ENCODE measurements at places on chromosomes 6 and 20.

- DNase-seq, result no peak
These were observed 38.3 kb downstream of the ARHGAP18 start for GRCh38 chr6:129671442-129672340.

GRCh38 chr20:8718279-8718678 is 350.6 kb upstream of the PLCB4 start:
- no peak for DNase-seq

DNA sequence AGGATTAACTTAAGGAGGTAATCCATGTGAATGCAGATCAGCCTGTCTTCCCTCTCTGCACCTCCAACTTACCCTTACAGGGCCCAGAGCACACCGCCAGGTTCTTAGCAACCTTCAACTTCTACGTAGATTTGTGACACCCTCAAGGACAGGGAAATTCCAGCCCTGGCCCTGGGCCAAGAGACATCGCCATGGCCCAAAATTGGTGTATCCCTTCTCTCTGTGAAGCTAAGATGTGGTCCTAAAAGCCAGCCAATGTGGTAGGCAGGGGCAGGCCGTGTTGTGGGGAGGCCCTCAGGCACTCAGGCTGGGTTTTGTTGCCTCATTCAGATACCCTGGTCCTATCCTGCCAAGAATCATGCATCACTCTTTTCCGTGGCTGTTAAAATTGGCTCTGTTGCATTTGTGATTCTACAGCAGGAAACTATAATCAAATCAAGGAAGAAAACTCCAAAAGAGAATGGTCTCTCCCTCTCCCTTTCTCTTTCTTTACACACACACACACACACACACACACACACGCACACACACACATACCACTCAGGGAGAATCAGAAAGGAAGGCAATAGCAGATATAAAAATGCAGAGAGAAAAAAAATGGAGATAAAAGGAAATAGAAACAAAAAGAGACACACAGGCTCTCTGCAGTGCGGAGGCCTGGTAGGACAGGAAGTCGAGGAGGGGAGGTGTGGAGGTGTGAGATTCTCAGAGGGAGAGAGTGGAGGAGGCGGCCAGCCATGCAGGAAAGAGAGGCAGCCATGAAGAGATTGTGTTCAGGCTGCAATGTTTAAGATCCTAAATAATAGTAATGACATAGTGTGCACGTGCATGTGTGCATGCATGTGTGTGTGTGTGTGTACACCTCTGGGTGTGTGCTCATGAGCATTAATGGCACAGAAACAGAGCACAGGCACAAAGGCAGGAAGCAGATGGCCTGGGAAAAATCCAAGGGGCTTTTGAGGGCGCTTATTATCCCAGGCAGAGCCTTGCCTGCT is 201.8 kb upstream of the LRFN2 start:
- DNase-seq, result no peak

GRCh38 chr6:20432692-20433091 is 31.0 kb downstream of the E2F3 start:
- DNase-seq, result no peak

DNA sequence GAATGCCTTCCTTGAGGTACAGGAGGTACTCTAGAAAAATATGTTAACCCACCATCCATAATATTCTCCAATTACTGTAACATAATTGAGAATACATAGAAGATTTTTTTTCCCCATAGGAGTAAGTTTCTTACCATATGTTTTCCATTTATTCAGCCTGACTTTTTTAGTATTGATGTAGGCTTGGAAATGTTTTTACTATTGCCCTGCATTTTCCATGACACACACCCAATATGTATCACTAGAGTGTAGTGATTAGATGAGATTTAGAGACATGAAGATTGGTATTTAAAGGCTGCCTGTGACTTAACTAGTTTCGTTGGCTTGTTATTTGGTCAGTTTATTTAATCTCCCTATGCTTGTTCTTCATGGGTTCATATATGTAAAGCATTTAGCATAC is 39.5 kb downstream of the KCNQ5 start:
- no peak for DNase-seq

DNA sequence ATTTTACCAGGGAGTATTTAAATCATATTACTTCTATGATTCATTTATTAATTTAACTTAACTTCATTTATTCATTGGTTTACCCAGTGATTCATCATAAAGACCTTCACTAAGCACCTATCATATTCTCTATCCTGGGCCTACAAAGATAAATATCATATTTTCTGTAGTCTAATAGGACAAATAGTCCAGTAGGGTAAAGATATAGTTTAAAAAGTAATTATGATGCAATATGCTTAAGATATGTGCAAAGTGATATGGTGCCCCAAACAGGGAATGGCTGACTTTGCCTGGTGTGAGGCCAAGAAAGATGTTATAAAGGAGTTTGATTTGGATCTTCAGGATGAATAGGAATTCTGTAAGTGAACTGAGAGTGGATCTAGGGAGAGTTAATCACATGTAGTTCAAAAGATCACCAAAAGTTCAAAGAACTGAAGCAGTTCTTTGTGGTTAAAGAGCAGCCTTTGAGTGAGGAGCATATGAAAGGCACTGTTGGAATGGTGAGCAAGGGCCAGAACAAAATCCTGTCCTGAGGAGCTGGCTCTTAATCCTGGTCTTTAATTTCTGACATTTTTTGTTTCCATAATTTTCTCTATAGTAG is 45.5 kb downstream of the MLIP start:
- no peak for DNase-seq

DNA sequence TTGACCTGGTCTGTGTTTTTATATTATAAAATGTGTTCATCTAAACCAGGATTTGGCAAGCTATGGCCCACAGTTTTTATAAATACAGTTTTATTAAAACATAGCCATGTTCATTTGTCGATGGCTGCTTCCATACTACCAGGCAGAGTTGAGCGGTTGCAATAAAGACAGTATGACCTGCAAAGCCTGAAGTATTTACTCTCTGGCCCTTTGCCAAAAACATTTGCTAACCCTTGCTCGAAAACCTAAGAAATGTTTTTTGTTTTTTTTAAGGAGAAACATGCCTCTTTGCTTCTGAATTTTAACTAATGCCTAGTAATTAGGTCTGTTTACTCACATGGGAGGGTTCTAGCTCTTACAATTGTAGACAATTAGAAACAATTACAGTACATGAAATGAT is 67.4 kb upstream of the SMIM28 start:
- no peak for DNase-seq

- no peak for DNase-seq
These were observed 116.1 kb downstream of the BACH2 start for GRCh38 chr6:90180526-90180925.

- DNase-seq, result no peak
These were observed at the start of the genes DUSP15 and TTLL9 for GRCh38 chr20:31869942-31870725. DUSP15 (minus strand) TSS chr20:31870527; CDS start chr20:31870337, 190 bp downstream. TTLL9 (plus strand) TSS chr20:31870634; CDS start chr20:31871127, 493 bp downstream.

GRCh38 chr6:1242446-1242845 is 69.5 kb upstream of the FOXQ1 start:
- DNase-seq, result no peak

- no peak for DNase-seq
These were observed 160.4 kb downstream of the PACRG start for GRCh38 chr6:162887981-162888689.

DNA sequence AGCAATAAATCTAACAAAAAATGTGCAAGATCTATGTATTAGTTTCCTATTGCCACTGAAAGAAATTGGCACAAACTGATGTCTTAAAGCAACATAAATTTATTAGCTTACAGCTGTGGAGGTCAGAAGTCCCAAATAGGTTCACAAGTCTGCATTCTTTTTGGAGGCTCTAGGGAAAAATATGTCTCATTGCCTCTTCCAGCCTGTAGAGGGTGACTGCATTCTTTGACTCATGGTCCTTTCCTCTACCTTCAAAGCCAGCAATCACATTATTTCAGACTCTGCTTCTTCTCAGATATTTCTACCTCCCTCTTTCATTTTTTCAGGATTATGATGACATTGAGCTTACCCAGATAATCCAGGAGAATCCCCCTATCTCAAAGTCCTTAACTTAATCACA is 1531.1 kb downstream of the KHDRBS2 start:
- no peak for DNase-seq

GRCh38 chr6:36749829-36750489 is 52.3 kb downstream of the RAB44 start:
- no peak for DNase-seq

DNA sequence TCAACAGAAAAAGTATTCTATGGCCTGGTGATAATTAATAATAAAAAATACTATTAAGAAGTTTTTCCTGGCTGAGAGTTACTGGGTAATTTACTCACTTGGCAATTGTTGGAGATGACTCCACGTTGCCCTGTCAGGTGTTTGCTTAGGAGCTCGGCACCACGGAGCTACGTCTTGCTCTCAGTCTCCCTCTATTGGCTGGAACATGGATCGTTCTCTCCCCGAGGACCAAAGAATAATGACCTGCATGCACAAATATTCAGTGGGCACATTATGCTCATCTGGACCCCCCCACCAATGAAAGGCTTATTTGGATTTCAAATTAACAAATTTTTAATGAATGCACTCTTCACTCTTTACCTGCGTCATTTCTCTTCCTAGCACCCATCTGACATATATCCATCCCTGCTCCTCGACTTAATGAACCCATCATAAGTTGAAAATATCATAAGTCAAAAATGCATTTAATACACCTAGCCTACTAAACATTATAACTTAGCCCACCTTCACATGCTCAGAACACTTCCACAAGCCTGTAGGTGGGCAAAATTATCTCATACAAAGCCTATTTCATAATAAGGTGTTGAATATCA is 71.0 kb upstream of the CD83 start:
- no peak for DNase-seq

GRCh38 chr6:44508646-44509045 is 121.1 kb downstream of the CDC5L start:
- DNase-seq, result no peak

GRCh38 chr20:48326868-48327267 is 500.9 kb downstream of the PREX1 start:
- DNase-seq, result no peak

DNA sequence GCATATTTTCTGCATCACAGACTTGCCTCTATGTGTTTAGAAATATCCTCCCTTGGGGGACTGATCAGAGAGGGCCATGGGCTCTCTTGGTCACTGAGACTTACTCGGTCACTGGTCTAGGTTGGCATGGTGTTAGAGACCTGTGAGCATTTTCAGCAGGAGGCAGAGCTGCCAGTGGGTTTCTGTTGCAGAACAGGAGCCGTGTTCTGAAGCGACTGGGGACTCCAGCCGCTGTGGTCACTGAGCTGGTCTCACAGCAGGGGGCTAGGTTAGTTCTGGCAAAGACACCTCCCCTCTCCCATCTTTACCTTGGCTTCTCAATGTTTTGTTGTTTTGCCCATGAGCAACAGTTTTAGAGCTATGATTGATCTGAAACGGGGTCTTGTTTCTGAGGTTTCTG is 8.7 kb downstream of the TMEM181 start:
- DNase-seq, result no peak

- no peak for DNase-seq
These were observed 105.0 kb downstream of the OLIG3 start for GRCh38 chr6:137389150-137389704.

DNA sequence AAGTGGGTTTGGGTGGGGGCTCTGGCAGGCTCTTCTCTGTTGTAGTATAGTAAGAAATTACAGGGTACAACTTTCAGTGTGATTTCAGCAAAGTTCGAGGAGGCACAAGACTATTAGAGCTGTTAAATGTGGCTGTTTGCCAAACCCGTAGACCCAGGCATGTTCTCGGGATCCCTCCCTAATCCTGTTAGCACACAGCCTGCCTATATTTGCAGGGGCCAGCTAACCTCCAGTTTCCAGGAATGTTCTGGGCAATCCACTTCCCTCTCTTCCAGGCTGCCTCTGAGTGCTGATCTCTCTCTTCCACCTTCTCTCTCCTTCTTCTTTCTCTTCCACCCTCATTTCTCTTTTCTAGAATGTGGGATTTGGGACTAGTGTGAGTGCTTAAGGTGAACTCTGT is 34.8 kb upstream of the ZFP64 start:
- DNase-seq, result no peak

- DNase-seq, result no peak
These were observed 11.2 kb upstream of the ZNF76 start for GRCh38 chr6:35248300-35248699.

DNA sequence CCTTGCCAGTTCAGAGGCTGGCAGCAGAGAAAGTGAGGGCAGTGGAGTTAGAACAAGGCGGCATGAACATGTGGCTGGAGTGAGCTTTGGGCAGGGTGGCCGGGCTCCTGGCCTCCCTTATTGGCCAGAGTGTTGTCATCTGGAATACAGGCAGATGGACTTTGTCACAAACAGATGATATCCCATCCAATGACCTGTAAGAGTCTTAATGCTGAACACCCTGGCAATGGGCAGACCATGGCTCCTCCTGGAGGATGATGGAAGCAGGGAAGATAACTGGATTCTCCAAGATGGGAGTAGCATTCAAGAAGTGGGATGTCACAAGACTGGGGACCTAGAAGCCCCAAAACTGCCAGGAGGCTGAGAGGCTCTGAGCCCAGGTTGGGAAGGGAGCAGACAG is 242.1 kb downstream of the MAFB start:
- DNase-seq, result no peak

DNA sequence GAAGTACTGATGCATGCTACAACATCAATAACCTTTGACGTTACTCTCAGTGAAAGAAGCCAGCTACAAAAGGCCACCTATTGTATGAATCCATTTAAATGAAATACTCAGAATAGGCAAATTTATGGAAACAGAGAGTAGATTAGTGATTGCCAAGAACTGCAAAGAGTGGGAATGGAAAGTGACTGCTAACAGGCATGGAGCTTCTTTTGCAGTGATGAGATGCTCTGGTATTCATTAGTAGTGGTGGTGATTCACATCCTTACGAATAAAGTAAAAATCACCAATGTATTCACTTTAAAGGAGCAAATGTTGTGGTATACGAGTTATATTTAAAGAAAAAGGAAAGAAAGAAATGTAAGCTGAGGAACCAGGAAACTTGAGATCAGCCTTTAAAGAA is 126.8 kb upstream of the SAMD5 start:
- DNase-seq, result no peak

DNA sequence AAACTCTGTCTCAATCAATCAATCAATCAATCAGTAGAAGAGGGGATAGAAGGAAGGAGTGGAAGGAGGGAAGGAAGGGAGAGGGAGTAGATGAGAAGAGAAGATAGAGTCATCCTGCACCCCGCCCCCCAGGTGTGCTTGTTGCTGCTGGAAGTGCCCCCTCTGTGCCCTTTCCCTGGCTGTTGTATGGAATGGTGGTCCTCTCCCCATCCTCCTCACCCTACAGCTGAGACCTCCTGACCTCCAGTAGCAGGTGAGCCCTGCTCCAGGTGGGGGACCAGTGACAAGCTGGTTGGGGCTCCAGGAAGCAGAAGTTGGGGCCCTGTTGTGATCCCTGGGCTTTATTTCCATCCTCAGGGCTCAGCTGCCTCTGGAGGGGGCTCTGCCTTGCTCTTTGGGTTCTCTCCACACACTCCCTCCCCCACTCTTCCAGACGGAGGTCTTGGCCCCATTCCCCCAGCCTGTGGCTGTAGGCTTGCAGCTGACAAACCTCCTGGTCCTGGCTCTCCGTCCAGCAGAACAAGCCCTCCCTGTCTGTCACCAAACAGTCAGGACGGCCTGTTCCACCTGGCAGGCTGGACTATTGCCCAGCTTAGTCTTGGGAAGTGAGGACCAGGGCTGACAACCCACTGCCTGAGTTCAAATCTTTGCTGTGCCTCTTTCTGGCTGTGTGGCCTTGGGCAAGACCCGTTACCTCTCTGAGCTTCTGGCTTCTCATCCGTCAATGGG is 26.0 kb upstream of the SCRT2 start:
- DNase-seq, result no peak
